ENCODE measurements at places on chromosomes 11 and 22.

- no peak for DNase-seq
Observed at GRCh38 chr22:46744581-46744980, 6.5 kb upstream of the CERK start.

GRCh38 chr22:19446603-19447329 lies 745 bp downstream of the C22orf39 start:
- DNase-seq = no peak

DNA sequence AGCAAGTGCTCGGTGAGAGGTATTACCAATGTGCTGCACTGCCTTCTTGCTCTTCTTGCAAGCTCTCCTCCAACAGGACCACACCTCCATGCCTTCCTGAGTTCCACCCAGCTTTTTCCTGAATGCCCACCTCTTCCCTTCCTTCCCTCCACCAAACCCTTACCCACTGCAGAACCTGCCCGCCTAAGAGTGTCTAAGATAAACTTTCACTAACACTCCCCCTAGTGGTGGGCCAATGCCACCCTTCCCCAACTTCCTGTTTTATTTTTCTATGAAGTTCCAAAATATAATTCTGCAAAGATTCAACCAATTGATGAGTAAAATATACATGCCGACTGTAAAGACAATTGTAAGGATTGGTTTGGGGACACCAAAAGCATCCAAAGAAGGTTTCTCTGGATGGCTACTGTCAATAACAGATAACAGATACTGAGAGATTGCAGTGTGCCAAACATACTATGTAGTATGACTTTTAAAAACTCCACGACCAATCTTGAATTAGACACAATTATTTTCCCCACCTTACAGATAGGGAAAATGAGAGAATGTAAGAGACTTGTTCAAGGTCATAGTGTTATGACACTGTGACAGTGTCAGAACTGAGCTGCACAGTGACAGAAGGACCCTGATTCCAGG lies 38.6 kb upstream of the BMAL1 start:
- DNase-seq = peak; percentile 7

DNA sequence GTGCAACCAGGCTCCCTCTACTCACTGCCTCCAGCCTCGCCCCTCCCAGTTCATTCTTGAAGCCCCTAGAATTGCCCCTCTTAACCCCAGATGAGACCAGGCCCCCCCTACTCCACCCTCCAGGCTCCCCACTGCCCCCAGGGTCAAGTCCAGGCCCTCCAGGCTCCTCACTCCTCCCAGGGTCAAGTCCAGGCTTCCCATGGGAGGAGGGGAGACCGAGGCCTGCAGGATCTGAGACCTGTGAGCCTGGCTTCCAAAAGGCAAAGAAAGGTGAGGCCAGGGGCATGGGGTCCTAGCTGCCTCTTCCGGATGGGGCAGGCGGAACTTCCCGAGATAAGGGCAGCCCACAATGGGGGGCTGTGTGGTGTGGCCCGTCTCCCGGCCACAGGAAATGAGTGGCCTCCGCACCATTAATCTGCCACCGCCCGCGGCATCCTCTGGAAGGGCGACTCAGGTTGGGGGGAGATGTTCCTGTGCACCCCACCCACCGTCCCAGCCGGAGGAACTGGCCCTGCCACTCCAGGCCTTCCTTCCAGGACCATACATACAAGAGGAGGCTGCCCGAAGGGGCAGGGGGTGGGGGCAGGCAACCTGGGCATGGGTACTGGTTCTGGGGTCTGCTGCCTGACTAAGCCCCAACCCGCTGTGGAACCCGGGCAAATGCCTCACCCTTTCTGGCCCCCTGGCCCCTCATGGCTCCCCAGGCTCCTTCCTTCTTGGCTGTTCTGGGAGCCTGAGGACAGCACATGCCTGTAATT lies 35.1 kb upstream of the WNT11 start:
- no peak for DNase-seq

GRCh38 chr11:33001281-33001680 lies 14.4 kb upstream of the DEPDC7 start:
- no peak for DNase-seq

- no peak for DNase-seq
Observed at GRCh38 chr11:130125638-130126037, 33.9 kb upstream of the ST14 start.

DNA sequence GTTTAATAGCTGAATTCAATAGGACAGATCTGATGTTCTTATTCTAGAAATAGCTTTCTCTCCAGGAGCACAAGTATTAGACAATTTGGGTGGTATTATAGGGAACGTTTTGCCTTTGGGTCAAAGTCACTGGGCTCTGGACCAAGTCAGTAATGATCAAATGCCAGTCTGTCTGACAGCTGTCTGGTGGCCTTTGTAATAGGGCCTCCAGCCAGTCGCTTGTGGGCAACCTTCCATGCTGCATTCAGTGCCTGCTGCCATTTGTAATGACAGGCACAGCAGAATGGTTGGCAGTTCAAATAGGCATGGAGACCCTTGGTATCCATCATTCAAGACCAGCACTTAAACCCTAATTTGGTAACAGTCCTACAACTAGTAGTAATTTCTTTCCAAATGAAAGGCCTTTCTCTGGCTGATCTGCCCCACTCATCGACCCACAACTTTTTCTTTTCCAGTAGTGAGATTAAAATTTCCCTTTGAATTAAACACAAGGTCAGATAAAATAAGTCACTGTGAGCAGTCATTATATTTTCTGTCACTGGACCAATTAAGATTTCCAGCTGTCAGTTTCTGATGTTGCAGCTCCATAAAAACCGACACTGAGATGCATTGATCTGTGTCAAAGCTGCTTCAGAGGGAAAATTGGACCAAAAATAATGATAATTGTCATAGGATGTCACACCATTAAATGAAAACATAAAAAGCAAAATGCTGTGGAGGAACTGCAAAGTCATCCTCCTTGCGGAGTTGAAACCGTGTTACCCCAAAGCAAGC lies 1038.1 kb downstream of the LRRC4C start:
- no peak for DNase-seq

DNA sequence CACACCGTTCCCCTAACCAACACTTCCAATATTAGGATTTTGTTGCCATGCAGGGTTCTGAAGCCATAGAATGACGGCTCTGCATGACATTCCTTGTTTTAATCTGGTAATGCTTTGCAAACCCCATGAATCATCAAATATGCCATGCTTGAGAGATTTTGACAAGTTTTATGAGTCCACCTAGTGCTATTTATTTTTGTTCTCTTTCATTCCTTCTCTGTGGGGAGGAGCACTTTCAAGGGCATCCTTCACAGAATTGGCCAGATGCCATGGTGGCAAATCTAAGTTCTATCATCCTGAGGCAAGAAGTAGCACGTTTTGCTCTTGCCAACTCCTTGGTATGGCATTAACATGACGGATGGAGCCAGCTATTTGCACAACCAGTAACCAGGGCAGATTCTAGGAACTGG lies 268.4 kb downstream of the FAM76B start:
- DNase-seq = no peak

DNA sequence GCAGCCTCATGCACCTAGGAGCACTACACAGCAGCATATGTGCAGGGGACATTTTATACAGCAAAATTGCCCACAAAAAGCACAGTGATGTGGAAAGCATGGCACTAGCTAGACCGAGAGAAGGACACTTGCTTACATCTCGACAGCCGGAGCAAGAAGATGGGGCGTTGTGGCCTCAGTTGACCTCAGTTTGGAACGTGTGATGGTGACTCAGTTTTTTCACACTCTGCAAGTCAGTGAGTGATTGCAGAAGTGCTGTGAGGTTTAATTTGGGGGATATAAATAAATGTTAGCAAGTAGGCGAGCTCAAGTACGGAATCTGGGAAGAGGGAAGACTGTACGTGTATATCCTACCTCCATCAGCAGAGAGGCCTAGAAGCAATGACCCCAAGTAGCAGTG lies 23.3 kb downstream of the LRP5 start:
- DNase-seq = no peak

DNA sequence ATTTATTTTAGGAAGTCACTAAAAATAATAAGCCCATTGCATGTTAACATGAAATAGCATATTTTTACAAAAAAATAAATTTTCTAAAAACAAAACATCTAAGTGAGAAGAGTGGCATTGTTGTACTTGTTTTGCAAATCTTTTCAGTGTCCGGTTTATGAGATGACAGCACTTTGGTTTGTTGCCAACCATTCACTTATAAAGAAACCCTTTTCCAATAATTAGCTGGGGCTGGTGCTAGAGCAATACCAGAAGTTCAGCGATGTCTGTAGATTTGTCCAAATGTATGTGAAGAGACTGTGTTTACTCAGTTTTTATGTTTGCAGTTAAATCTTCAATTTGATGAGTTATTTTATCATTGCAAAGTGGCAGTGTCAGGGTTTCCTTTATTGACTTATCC lies 22.1 kb upstream of the KRTAP5-7 start:
- DNase-seq = no peak

- no peak for DNase-seq
Observed at GRCh38 chr22:27842201-27842600, 40.6 kb upstream of the MN1 start.

DNA sequence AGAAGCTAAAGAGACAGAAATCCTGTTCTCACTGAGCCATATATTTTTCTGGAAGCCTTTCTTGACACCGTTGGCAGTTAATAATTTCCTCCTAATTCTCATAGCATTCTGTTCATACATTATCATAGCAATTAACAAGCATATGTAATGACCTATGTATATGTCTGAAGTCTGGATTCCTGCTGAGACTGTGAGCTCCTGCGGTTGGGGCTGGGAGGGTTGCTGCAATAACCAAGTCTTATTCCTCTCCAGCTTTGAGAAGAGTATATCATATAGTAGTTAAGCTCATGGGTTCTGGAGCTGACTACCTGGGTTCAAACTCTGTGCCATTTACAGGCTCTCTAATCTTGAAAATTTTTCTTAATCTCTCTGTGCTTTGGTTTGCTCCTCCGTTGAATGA lies 175.2 kb downstream of the MAML2 start:
- no peak for DNase-seq

DNA sequence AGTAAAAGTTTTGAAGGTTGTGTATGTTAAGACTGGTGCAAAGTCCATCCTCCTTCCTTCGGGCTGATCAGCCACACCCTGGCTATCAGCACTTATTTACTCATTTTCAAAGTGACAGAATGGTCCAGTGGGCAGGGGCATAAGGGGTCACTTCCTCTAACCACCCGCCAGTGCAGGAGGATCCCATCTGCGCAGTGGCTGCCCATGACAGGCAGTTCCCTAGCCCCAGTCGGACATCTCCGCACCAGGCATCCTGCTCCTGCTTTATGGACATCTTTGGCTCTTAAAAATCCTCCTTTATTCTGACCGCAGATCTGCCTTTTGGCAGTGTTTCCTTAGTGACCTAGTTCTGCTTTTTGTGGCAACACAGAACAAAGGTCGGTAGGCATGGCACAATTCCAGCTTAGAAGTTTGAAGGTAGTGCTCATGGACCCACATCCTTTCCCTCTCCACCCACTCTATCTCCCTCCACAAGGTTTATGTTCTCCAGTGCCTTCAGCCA lies 55.9 kb downstream of the BMAL1 start:
- no peak for DNase-seq

DNA sequence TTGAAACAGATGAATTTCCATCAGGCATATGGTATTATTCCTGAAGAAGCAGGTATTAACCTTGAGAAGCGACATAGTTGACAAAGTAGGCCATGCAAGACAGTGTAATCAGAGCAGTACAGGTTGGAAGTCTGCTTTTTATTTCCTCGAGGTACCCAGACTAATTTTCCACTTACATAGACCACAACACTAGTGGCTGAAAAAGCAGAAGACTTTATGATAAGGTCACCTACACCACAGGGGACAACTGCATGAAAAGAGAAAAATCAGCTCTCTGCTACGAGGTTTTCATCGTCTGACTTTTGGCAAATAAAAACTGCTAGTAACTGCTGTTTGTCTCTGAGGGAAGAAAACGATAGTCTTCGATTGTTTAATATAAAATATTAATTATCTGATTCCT lies 77.5 kb downstream of the CNTN5 start:
- no peak for DNase-seq

GRCh38 chr11:103586756-103587155 lies 449.7 kb upstream of the DDI1 start:
- no peak for DNase-seq

DNA sequence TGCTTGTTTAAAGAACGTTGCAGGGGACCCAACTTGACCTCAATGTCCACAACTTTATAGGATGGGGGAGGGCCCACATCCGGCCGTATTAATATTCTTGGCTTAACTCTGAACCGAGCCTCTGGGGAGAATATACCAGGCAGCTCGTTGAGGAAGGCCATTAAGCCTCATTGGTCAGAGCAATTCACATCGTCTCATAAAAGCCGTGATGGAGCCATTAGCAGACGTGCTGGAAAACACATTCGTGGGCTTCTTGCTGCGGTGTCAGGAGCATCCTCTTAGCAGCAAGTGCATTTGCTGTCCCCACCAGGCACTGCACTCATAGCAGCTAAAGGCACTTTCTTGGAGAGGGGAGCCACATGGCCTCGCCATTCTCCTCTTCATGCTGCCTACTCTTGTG lies 14.9 kb downstream of the DSCAML1 start:
- DNase-seq = no peak

DNA sequence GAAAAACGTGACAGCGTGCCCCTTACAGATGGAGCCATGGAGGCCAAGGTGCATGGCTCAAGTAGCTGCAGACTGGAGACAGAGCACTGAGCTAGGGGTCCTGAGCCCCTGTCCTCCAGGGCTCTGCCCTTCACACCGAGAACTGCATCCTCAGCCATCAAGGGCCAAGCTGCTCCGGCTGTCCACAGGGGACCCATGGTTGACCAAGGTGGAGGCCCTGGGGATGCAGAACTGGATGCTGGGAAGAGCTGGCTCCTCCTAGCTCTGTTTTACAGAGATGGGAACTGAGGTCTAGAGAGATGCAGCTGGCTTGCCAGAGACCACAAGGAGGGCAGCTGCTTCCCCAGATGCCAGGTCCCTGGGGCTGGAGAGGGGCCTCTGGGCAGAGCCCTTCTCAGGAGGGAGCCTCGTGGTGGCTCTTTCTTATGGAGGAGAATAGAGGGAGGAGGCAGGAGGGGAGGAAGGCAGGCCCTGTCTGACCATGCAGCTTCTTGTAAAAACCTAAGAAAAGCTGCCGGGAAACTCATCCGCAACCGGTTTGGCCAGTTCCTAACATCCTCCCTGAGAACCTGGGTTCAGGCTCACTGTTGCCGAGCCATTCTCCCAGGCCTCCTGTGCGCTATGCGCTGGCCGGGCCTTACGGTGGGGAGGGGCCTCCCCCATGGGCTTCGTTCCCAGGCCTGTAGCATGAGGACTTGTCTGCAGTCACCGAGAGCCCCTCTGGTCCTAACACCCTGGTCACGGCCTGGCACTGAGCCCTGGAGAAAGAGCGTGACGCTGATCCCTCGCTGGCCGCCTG lies 80.6 kb downstream of the WNT7B start:
- DNase-seq = no peak

- DNase-seq = peak; percentile 44
Observed at GRCh38 chr22:46576556-46577367, 39.3 kb upstream of the CELSR1 start.
